Activated T-helper 1 cell treated with Interleukin-2 at 50 U/mL for 16 hours (primary cell): ENCODE measurements at places on chromosomes 6 and 20.

- DNase-seq: no peak
These were observed 226.6 kb upstream of the RIN2 start for GRCh38 chr20:19531446-19531845.

DNA sequence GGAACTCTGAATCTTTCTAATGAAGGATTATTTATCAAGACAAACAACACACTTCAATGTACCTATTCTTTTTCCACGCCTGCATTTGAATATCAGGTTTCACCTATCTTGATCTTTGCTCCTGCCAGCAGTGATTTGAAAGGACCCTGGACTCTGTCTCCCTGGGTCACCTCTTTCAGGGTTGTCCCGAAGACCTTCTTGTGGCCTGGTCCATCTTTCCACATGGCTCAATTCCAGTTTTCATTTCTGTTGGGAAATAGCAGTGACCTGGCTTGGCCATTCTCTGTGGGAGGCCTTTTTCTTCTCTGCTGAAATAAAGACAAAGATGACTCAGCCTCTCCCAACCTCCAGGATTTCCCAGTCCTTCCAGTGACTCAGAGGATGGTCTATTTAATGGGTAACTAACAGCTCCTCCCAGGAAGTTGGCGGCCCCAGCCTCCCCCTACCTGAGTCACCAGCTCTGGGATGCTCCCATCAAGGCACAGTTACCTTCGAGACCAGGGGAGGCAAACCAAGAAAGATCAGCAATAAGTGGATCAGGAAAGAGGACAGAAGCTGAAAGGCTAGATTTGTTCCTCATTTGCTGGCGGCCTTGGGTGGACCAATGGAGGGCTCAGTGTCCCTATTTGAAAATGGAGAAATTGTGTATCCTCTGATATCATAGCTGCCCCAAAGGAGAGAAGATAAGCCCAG, 120.2 kb upstream of the RNF24 start:
- DNase-seq: no peak

DNA sequence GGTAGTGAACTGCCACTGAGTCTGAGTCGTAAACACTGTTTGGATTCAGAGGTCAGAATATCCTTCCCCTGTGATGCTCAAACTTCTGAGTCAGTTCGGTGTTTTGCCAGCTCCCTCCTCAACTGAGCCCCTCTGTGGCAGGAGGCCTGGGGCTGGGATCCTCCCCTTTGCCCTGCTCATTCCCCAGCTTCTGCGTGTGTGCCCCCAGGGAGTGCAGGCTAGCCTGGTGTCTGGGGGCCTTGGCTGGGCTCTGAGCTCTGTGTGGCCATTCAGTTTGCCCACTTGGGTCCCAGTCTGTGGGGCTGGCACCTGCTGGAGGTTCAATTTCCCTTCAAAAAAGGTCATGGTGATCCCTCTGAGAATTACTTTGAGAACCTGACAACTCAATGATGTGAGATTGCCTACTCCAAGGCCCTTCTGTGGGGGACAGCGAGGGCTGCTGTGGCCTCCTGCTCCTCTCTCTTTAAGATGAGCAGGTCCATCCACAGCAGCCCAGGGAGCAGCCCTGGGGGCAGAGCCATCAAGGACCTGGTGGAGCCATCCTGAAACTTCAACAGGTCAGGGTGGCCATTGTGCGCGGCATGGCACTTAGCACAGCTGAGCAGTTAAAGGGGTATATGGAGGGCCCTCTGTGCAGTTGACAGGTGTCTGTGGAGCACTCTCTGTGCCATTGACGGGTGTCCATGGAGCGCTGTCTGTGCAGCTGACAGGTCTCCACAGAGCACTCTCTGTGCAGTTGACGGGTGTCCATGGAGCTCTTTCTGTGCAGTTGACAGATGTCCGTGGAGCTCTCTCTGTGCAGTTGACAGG, 147.2 kb downstream of the SYCP2 start:
- no peak for DNase-seq

DNA sequence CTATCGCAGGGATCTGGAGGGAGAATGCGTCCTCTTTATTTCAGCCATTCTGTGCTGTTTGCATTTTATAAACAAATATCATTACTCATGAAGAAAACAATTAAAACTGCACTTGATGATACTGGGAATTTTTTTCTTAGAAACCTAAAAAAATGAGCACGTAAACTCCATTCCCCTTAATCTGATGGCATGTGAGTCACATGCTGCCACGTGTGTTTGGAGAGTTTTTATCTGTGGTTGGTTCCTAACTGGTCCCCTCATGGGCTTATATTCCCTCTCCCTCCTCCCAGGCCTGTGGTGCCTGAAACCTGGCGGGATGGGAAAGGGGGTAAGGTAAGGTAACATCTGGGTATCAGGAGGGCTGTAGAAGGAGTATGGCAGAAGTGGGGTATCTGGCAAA, 6.5 kb downstream of the PACSIN1 start:
- DNase-seq: no peak

DNA sequence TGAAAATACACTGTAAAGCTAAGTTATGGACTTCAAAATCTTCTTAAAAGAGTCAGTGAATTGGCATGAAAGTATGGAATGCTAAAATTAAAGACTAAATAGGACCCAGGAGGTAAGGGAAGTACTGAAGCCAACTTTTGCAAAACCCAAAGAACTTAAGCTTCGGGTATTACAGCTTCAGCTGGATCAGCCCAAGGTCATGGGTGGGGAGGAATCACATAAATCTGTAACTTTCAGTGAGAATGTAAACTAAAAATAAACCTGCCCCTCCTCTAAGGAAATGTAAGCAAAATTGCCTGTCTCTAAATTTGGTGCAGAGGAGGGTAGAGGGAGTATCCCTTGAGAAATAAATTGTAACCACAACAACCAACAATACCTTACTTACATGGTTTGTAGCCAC, 4.4 kb upstream of the MUC21 start:
- DNase-seq: no peak

- DNase-seq: no peak
These were observed at the start of gene OLIG3 for GRCh38 chr6:137494281-137494987. Gene OLIG3, minus strand, starts transcription at chr6:137494394. Its CDS starts 224 bp downstream, at chr6:137494170.

DNA sequence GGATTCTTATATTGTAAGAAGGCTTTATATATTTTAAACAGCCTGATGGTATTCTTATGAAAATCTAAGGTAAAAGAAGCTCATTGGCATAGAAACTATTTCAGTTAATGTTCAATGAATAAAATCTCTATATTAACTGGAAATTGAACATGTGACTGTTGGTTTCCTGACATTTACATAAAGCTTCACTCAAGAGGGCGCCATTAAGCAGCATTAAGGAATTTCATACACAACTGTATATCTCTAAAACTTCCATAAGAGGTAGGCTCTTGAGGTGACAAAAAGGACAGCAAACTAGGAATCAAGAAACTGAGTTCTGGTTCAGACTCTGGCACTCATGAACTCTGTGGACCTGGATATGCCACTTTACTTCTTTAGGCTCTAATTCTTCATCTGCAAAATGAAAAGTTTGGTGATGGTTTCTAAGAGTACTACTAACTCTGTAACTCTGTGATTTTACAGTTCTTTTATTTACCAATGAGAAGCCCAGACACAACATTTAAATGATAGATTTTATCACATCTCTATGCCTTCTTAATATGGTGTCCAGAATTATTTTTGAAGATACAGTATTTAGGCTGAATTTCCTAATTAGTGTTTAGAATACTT, 147.5 kb downstream of the FLRT3 start:
- DNase-seq: no peak

- DNase-seq: no peak
These were observed 12.7 kb upstream of the FAM83C start for GRCh38 chr20:35304956-35305355.

DNA sequence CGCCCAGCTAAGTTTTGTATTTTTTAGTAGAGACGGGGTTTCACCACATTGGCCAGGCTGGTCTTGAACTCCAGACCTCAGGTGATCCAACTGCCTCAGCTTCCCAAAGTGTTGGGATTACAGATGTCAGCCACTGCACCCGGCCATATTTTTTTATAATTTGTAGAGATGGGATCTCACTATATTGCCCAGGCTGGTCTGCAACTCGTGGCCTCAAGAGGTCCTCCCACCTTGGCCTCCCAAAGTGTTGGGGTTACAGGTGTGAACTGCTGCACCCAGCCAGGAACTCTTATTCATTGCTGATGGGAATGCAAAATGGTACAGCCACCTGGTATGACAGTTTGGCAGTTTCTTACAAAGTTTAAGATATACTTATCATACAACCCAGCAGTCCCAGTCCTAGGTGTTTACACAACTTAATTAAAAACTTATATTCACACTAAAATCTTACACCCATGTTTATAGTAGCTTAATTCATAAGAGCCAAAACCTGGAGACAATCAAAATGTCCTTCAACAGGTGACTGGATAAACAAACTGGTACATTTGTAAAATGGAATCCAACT, 11.7 kb upstream of the STAU1 start:
- no peak for DNase-seq

- DNase-seq: no peak
These were observed 215.4 kb upstream of the PREP start for GRCh38 chr6:105618247-105618646.

DNA sequence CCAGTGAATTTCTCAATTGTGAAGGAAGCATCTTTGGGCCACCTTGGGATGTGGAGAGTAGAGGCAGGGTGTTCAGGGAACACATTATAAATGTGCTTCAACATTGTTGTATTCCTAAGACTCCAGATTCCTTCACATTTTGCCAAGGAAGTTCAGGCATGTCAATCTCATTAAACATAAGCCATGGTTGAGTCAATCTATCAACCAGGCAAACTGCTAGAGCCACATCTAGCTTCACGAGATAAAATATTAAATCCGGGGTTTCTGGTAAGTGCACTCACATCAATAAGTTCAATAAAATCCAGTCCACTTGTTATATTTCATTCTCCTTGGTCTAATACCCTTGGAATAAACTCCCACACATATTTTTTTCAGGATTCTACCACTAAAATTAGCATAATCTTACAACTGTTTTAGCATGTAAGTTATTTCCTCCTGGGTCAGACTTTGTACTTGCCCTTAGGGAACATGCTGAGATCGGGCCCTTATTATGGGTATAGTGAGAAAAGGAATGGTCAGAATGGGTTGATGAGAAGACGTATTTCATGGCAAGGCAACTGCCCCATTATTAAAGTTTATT, 93.6 kb downstream of the ADTRP start:
- no peak for DNase-seq

- DNase-seq: no peak
These were observed 147.6 kb upstream of the ECI2 start for GRCh38 chr6:4282926-4283325.

DNA sequence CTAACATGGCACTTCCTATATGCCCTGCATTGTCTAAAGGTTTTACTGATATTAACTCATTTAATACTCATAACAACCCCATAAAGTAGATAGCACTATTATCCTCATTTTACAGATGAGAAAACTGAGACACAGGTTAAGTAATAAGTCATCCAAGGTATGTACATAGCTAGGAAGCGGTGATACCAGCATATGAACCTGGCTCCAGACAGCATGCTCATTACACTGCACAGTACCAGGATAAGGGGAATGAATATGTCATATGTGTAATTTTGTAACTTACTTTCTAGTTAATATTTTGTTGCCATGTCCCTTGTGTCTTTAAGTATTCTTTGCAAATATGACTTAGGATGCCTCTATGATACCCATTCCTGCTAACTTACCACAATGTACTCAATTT, 53.2 kb upstream of the PBOV1 start:
- DNase-seq: no peak

DNA sequence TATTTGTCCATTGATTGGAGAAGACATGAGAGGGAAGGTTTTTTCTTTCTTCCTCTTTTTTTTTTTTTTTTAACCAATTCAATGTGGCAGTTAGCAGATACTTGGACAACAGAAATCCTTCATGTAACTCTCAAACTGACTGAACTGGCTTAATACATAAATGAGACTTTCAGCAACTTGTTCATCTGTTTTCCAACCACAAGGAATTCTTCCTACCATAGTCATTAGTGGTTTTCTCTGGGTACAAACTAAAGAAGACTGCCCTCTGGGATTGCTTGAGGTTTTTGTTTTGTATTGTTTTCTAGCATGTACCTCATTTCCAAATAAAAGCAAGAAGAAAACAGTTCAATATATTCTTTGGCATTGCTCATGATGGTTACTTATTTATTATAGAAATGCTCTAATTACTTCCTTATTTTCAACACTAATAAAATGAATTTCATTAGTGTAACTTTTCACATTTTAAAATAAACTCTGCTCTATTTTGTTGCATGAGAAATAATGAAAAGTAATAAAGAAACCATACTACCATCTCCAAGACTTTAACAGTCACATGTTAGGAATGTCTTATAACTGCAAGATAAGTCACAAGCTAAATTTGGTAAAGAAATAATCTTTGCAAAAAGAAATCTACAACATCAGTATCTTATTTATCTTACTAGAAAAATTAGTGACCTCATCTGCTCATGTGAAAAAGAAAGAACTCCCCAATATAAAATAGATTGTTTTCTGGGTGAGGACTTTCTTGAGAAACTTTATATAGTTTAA, 52.0 kb downstream of the ME1 start:
- DNase-seq: no peak

DNA sequence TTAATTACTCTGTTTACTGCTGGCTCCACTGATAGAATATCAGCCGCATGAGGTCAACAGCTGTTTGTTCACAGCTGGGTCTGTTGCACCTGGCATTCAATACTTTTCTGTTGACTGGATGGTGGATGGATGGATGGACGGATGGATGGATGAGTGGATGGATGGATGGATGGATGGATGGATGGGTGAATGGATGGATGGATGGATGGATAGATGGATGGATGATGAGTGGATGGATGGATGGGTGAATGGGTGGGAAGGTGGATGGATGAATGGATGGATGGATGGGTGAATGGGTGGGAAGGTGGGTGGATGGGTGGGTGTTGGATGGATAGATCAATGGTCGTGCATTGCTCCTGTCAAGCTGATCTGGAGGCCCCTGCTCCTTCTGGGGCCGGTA, 422.2 kb upstream of the SULF2 start:
- DNase-seq: no peak

GRCh38 chr20:57400821-57401564, 9.8 kb downstream of the RBM38 start:
- no peak for DNase-seq

DNA sequence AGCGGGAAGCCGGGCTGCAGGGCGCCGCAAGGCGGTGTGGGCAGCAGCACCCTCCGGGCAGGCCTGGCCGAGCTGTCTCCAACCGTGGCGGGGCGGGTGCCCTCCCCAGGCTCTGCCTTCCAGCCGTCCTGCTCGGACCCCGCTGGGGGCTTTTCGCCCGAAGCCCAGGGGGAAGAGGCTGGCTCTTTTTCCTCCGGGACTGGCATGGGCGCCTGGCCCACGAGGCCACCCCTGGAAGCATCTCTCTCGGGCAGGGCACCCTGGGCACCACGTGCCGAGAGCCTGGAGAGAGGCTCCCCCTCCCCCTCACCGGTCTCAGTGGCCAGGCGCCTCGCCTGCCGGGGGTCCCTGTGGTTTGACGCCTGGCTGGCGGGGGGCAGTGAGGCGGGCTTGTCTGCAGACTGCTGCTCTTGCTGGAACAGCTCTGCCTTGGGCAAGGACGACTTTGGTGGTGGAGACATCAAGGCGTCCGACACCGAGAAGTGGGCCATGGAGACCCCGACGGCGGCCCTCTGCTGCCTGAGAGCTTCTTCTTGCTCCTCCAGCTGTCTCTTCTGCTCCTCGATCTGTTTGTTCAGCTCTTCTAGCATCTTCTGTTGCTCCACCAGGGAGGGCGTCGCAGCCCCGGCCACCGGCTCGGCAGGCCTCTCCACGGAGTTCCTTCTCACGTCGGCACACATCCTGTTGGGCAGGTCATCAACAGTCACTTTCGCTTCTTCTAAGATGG, 19.5 kb upstream of the TCFL5 start:
- DNase-seq: no peak
